CD8-positive, alpha-beta memory T cell (primary cell): ENCODE measurements at places on chromosomes 5 and 9. TPM values are rescaled to one million over a fixed set of nuclear protein-coding genes. Genes with fewer than 3 reads are reported as not detected.

GRCh38 chr9:7121055-7121454 lies 363.3 kb downstream of the KDM4C start:
- DNase-seq, result no peak

GRCh38 chr9:93254806-93255493 lies 71.0 kb downstream of the WNK2 start:
- peak; percentile 25 for DNase-seq

The GPX8 gene
- total RNA-seq, result not detected

- DNase-seq, result no peak
Observed at GRCh38 chr9:127825319-127826051, 22.8 kb downstream of the FPGS start.

- no peak for DNase-seq
Observed at GRCh38 chr9:105432247-105432842, 15.5 kb upstream of the FSD1L start.

DNA sequence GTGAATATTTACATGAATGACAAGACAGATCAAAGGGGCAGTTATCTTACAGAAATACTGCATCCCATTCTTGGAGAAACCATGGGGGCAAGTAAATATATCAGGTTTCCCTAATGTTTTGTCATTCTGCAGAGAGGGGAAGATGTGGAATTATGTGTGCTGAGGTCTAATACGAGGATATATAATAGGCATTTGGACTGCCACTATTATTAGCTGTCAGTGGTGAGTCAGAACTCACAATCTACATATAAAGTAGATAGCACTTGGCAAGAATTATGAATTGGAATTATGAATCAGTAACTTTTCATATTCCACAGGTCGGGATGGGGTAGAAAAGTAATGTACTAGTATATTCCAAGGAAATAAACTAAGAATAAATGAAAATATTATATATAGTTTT lies 121.7 kb downstream of the GIN1 start:
- DNase-seq, result no peak

The GLRX gene
- 22.2 TPM for total RNA-seq

GRCh38 chr9:137185921-137186320 lies 2.4 kb downstream of the ANAPC2 start:
- DNase-seq, result no peak

The PLPP6 gene
- 5.5 TPM for total RNA-seq
